Stimulated activated CD4-positive, alpha-beta T cell treated with anti-CD3 and anti-CD28 coated beads, Interleukin-1b, Interleukin-23, amount 100 ng/mL, for 1 hour (primary cell): ENCODE measurements at places on chromosomes 5 and 9.

DNA sequence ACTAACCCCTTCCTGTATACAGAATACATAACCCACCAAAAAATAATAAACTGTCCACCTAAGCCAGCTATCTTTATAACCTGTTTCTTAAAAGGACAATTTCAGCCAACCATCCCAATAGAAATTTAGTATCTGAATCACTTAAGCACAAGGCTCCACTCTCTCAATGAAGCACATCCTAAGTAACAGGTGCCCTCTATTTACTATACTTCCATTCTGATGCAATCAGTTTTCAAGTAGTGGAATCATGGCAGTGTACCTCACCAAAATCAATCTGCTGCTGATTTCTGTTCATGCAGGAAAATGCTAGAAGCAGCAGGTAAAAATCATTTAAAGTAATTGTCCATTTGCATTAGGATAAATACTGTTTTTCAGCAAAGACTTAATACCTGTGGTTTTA is 4.8 kb downstream of the MTX3 start:
- no peak for DNase-seq

GRCh38 chr5:58188262-58188651 is 271.6 kb downstream of the PLK2 start:
- DNase-seq, result no peak

GRCh38 chr9:16653491-16654399 is 216.7 kb downstream of the BNC2 start:
- no peak for DNase-seq

DNA sequence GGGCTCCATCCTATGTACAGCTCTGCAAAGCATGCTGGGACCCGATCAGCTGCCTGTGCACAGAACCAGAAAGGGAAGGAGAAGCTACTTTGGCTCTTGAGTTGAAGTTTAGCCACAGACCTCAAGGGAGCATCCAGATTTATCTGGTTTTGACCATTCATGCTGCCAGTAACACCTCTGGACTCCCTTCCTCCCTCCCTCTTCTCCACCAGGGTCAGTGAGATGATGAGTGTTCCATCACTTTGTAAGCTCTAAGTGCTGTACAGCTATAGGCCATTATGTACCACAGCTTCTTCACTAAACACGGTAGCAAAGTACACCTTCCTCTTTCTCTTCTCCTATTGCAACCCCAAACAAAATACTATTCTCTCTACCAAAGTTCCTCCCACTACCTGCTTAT is 77.9 kb downstream of the GLIS3 start:
- no peak for DNase-seq

- peak; percentile 22 for DNase-seq
Observed at GRCh38 chr5:35821513-35821912, 35.2 kb upstream of the IL7R start.

DNA sequence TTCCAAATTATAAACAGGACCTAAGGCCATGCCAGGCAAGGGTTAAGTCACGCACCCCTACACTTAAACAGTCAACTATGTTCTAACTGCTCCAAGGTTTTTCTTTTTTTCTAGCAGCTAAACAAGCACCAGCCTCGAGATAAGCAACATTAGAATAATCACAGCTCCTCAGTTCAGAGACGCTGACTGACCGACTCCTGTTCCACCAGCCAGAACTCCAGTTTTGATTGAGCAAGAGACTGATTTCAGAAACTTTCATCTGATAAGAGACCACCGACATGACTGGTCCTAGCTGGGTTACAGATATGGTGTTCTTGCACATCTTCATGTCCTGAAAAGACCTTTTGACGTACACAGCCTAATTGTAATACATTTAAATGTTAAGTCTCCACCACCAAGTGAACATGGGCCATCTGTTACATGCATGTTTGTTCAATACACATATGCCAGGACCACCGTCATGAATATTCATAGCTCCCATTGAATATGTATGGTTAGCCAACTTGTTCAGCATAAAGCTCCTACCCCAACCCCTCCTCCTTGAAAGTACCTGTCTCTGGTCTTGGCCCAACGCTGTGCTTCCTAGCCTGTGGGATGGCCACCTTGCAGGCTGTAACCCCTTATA is 23.7 kb upstream of the OTULINL start:
- no peak for DNase-seq

- DNase-seq, result no peak
Observed at GRCh38 chr5:147332658-147333057, 97.8 kb downstream of the STK32A start.

DNA sequence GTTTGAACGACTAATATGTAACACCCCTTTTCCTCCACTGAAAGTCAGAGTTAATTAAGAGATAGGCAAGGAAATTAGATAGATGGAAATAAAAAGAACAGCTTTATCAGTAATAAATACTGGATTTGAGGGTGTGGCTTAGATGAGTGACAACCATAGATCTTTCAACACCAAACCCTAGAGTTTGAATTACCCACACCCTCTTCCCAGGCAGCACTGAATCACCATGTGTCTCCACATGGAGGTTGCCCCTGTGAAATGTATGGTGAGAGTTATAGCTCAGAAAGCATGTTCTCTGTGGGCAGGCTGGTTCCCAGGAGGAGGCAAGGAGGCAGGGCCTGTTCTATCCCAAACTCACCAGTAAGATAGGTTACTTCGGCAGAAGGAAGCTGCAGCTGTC is 69.7 kb downstream of the TMEM174 start:
- no peak for DNase-seq

- no peak for DNase-seq
Observed at GRCh38 chr5:149500922-149501582, 50.2 kb downstream of the CSNK1A1 start.

- no peak for DNase-seq
Observed at GRCh38 chr9:91555132-91555531, 131.5 kb upstream of the NFIL3 start.

DNA sequence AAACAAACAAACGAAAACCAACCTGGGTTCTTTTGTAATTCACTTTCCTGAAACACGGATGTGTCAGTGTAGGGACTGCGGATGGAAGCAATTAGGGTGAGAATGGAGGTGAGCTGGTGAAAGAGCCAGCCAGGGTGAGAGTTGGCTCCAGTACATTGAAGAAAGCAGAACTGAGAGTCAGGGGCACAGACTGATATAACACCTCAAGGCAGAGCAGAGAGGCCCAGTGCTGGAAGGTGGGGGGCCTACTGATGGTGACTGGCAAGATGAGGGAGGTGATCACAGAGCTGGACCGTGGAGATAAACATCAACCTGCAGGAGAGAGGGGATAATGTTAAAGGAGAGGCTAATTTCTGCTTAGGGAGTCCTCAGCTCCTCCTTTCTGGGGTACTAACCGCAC is 221.1 kb downstream of the MAN2A1 start:
- no peak for DNase-seq

GRCh38 chr9:19379697-19380046 is 364 bp downstream of the RPS6 start:
- DNase-seq, result peak; percentile 0

- no peak for DNase-seq
Observed at GRCh38 chr5:178288401-178289368, 56.1 kb upstream of the PHYKPL start.

DNA sequence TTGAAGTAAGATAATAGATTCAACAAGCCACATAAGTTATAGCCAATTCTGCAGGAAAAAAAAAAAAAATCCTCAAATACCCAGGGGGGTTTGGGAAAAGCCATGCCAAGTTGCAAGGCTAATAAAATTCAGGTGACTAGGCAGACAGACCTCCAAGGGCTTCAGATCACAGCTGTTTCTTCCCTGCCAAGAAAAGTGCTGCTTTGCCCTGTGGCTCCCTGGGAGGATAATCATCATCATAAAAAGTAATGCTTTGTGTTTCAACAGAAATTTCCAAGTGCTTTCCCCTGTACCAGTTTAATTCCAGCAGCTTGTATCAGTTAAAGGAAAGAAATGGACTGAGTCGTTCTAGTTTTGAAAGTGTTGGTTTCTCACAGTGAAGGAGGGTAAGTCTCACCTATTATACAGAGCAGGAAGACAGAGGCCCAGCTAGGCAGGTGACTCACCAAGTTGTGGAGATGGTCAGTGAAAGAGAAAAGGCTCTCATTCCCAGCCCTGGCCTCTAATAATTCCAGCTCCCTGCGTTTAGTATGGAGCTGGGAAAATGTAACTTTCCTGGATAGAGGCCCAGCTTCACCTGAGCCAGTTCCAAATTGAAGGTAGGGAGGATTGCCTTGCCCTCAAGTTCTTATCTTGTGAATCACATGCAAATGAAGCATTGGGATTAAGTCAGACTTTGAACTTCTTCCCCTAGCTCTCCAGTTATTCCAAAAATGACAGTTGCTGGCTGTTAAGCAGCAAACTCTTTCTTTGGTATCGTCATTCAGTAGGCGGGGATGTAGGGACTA is 263.4 kb downstream of the GRIA1 start:
- no peak for DNase-seq
